ENCODE measurements at places on chromosomes 7 and 10.

DNA sequence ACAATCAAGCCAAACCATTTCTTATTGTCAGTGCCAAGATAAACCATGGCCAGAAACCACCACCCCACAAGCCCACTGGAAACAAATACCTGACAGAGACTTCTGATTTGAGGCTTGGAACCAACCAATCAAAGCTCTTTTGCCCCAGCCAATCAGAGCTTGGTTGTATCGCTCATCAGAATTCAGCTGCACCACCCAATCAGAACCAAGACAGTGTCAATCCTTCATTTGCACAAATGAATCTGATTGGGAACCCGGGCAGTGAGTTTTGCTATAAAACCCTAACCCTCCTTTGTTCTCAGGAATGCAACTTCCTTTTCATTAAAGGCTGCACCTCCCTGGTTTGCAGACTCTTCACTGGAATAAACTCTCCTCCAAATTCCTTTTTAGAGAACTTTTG, 87.4 kb downstream of the ELAPOR2 start:
- DNase-seq: no peak

DNA sequence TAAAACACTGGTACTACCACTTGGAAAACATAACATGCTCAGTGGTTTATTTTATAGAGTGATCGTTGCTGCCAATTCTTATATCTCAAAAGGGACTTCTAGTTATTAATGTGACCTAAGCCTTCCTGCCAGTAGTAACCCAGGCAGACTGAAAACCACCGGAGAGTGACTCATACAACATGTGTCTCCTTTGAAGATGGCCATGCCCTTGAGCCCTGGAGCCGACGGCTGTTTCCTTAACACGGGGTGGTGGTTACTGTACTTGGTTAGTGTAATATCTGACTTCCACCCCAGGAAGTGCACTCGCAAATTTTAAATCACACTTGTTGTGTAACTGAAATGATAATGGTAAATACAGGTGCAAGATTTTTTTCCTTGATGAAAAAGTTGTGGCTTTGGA, 30.5 kb downstream of the JAKMIP3 start:
- DNase-seq: no peak

DNA sequence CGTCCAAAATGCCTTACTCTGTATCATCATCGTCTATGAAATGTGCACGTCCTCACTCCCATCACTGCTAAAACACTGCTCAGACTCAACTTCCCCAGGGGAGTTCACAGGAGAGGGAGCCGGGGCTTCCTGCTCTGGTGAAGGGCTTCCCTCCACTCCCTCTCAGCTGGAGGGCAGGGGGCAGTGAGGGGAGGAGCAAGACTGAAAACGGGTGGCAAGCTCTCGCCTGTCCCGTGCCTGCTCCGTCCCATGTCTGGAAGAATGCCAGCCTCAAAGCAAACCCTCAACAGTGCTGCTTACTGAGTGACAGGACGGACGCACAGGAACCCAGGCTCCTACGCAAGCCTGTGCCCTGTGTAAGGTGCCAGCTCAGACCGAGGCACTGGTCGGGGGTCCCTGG, 25.1 kb downstream of the PRKAG2 start:
- DNase-seq: no peak

DNA sequence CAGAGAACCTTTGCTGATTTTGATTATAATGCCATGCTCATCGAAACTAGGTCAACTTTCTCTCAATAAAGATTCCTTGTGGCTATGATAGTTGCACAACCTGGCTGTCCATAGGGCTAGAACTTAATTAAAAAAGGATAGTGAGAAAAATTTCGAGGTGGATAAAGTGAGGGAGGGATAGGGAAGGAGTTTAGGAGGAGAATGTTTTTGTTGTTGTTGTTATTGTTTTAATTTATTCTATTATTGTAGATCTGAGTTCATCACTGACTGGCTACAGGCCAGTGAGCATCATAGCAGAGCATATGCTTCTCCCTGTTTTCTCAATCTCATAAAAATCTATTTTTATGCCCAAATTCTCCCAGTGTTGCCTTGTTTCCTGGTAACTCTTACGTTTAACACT, 688.7 kb upstream of the GRM3 start:
- DNase-seq: no peak

GRCh38 chr10:49364747-49365146, 31.1 kb downstream of the DRGX start:
- DNase-seq: no peak

Data from effector CD4-positive, alpha-beta T cell (primary cell).